ENCODE measurements at places on chromosomes 7 and 10.

DNA sequence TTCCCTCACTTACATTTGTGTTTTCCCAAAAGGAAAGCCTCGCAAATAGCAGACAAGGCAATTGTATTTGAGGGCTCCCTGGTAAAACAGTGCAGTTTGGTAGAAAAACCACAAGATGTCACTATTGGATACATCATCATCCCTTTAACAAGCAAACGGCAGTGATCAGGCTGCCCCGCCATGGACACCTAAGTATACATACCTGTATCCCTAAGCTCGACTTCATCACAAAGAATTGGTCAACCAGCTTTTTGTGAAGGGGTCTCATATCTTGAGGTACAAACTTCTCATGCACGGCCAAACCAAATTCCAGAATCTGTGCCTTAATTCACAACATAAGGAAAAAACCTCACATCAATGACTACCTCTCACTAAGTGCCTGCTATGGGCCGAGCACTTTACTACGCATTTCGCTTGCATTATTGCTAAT lies 179.5 kb upstream of the IMMP2L start:
- peak; percentile 83 for DNase-seq

- no peak for DNase-seq
Observed at GRCh38 chr10:91598211-91598977, 34.5 kb downstream of the PPP1R3C start.

- no peak for DNase-seq
Observed at GRCh38 chr7:134552105-134552504, 3.2 kb downstream of the AKR1B15 start.

DNA sequence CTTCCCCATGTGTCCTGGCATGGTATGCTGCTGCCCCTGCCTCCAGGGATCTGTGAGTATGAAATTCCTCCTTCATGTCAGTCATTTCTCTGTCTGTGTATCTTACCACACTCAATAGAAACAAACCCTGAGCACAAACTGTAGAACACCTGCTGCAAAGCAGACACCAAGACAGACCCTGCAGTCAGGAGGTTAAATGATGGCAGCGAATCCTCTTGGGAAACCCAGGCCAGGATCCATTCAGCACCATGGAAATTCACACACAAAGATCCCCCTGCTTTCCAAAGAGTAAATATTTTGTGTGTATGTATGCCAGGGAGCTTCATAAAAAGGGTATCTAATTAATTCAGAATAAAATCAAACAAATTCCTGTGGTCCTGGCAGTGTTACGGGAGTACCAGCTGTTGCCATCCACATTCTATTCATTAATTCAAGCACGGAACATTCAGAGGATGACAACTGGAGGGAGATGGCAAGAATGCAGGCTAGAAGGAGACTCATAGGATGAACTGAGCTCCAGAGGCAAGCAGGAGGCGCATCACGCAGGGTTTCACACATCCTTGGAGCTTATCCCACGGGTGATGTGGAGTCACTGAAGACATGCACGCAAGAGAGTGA lies 14.8 kb downstream of the ITIH5 start:
- no peak for DNase-seq

GRCh38 chr7:39923091-39923490 lies 27.0 kb upstream of the CDK13 start:
- no peak for DNase-seq

DNA sequence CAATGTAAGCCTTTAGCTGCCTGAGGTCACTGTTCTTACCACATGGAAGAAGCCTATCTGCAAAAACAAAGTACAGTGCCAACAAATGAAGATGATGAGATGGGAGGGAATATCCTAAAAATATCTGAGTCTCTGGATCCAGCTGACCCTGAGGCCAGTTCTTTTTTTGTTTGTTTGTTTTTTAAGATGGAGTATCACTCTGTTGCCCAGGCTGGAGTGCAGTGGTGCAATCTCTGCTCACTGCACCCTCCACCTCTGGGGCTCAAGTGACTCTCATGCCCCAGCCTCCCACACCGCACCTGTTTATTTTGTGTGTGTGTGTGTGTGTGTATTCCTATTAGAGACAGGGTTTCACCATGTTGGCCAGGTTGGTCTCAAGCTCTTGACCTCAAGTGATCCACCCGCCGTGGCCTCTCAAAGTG lies 44.9 kb downstream of the HYCC1 start:
- no peak for DNase-seq

DNA sequence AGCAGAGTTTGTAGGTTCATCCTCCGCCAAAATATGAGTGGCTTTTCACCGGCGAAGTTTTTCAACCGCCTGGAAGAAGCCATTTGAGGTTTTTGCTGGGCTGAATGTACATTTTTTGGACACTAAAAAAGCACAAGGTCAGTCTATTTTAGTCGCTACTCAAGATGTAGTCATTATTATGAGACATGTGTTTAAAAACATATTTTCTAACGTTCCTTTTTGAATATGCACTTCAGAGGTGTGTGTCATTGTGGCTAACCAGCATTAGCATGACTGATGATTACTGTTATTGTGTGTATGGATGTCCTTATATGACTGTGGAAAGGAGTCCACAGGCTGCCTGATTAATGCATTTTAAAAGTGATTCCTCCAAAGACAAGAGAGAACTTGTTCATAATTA lies 605.4 kb downstream of the INHBA start:
- DNase-seq: no peak

GRCh38 chr7:17299483-17299991 lies 1.1 kb downstream of the AHR start:
- peak; percentile 57 for DNase-seq

DNA sequence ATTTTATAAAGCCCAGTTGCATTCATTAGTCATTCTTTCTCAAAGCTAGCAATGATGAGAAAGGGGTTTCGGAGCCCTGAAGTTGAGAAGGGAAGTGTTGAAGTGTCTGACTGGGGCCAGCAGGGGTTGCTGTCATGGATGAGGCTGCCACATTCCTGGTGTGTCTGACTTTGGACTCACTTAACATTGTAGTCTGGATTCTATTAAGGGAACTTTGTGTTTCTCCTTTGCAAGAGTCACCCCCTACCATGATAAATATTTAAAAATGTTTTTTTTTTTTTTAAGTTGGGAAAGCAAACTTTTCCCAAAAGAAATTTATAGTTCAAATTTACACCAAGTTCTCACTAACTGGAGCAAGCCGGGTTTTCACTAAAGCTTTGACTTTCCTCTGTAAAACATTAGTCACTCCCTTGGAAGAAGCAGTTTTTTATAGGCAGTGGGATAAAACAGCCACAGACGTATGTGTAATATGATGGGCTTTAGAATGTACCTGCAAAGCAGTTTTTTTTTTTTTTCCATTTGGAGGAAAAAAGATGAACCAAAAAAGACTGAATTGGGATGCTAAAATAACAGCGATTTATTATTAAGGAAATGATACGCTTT lies 243.6 kb downstream of the TWIST1 start:
- DNase-seq: no peak

GRCh38 chr7:158016180-158017097 lies 571.2 kb downstream of the PTPRN2 start:
- DNase-seq: no peak

DNA sequence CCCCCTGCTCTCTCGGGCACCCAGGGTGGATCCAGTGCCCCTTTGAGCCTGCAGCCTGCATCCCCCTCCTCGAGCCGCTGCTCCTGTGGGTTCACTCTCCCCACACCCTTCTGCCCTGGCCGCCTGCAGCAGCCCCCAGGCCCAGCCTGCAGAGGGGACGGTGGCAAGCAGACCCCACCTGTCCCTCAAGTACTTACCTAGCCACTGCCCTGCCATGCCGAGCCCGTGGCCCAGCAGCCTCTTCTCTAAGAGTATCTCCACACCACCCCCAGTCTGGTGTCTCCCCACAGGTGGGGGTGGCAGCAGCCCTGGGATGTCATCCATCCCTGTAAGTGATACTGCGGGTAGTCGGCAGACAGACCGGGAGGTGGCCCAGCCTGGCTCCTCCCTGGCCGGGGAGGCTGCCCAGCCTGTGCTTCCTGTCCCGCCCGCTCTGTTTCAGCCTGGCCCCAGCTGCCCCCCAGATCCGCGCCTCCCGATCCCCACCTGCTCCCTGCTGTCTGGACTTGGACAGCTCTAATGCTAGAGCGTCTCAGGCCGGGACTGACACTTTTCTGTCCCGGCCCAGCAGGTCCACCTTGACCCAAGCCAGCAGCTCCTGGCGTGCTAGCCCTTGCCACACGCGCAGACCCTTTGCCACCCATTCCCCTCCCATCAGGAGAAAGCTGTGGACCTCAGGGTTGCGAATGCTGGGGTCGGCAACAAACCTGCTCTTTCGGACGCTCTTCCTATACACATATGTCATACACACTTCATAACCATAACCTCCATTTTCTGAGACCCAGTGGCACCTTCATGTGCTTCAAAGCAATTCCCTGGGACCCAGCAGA lies 25.0 kb downstream of the YKT6 start:
- no peak for DNase-seq

DNA sequence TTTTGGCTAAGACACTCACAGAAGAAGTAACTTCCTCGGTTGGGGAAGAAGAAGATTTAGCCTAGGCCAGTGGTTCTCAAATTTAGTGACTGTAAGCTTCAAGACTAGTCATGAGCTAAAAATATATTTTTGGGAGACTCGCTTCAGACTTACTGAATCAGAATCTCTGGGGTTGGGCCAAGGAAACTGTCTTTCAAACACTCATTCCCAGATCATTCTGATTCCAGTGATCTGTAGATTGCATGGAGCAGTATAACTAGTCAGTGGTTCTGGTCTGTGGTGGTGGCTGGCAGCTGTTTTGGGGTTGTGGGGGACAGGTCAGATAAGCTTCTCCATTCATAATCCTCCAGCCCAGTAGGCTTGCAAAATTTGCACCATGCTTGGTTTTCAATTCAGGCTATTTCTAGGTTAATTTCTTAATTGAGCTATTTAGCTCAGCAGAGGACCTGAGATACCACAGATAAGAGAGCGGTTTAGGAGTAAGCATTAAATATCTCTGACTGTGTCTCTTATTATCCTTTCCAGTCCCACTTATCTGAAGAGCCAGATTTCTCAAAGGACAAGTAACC lies 3.8 kb upstream of the KAT6B start:
- DNase-seq: peak; percentile 31

GRCh38 chr10:96609510-96609909 lies 22.7 kb upstream of the TM9SF3 start:
- no peak for DNase-seq

GRCh38 chr10:86646532-86646931 lies 7.8 kb upstream of the OPN4 start:
- no peak for DNase-seq

- no peak for DNase-seq
Observed at GRCh38 chr7:105677410-105677730, 96.1 kb upstream of the EFCAB10 start.

- peak; percentile 47 for DNase-seq
Observed at GRCh38 chr7:20276705-20277472, 53.8 kb upstream of the ITGB8 start.

DNA sequence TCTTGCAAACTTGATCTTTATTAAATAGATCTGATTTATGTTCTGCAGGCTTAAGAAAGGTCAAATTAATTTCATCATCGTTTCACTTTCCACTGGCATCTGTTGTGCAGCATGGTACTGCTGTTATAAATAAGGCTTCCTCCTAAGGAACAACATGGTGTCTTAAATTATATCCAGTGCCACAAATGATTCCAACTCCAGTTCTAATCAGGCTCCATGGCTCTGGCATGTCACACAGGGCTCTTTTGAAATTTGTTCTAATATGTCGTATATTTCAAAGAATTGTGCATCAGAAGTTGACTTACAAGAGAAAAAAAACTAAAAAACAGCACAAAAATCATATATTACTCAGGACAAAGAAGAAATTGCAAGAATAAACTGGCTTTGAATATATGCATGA lies 1090.8 kb upstream of the CELF2 start:
- no peak for DNase-seq

DNA sequence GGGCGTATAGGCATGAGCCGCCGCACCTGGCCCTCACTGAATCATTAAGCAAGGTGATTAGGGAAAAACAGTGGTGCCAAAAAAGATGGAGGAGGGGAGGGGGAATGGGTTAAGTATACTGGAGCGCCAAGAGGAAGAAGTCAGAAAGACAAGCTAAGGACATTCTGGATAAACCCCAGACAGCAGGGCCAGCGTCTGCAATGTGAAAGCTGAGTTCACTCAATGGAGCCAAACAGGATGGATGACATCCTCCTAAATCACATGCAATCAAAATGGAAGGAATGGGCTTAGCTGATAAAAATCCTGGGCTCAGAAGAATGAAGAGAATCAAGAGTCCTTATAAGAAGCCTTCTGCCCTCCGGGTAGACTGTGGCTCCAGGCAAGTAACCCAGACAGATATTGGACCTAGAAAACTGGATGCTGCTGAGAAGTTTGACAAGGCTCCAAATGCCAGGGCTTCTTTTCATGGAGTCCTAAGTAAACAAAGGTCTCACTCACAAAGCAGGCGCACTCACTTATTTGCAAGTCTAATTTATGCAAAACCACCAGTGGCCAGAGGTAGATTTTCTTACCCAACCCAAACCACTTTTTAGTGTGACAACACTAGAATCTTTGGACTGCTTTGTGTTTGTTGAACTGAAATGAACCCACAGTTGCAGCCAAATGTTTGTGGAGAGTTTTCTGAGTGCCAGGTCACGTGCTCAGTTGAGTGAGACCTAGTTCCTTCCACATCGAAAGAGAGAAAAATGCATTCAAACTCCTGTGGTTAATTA lies 519.1 kb upstream of the AUTS2 start:
- no peak for DNase-seq
